ENCODE measurements at places on chromosomes 11 and 22.

DNA sequence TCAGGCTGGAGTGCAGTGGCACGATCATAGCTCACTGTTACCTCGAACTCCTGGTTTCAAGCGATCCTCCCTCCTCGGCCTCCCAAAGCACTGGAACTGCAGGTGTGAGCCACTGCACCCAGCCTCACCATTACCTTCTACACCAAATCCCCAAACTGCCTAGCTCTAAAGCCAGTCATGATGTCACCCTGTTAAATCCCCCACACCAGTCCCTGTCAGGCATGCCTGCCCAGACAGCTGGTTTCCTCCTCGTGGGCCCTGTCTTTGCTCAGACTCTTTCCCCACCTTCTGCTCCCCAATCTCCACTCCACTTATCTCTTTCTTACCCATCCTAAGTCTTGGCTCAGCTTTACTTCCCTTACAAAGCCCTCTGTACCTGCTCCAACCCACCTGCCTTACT, 12.5 kb upstream of the EXPH5 start:
- DNase-seq = no peak

DNA sequence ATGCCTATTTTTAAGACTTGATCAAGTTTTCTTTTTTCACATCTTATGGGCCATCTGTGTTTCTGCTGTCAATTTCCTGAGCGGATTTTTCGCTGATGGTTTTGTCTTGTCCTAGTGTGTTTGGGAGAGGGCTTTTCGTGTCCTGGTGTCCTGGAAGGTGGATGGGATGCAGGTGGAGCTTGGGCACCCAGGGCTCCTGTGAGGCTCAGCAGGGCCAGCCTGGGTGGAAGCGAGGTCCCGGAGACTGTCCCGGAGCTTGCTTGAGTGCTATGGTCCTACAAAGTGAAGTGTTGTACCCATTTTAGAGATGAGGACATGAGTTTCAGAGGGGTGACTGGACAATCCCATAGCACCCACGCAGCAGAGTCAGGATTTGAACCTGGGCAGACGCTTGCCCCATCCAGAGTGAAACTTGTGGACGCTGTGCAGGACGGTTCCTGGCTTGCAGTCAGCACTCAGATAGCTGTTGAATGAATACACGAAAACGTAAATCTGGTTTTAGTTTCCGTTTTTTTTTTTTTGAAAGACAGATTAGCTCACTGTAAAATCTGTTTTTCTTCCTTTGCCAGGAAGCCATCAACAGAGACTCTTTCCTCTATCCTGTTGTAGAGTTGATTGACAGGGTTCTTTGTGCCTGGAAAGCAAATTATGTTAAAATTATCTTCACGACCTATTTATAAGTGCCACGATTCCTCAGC, 64.1 kb downstream of the TBC1D22A start:
- no peak for DNase-seq

- DNase-seq = no peak
These were observed 78.5 kb downstream of the CYP2R1 start for GRCh38 chr11:14813516-14813915.

DNA sequence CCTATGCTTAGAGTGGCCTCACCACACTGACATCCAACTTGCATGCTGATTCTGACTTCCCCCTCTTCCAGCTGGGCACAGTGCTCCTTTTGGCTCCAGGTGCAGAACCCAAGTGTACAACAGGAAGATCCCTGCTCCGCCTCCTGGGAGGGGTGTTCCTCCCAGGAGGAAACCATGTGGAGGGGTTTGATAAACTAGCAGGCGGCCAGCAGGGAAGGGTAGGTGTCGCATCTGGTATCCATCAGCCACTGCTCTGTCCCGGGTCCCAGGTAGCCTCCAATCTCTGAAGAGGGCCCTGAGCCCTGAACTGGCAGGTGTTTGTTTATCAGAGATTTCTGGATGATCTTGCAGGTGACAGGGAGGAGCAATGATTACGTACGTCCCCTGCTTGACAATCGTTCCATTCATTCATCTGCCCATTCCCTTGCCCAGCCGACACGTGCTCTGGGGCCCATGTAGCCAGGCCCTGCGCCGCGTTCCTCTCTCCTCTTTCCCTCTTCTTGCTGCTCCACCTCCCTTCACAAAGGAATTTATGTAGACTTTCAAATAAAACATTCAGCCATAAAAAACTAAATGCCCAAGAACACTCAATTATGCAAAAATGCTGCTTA, 41.2 kb upstream of the MICAL2 start:
- no peak for DNase-seq

GRCh38 chr11:64580412-64580811, 10.6 kb upstream of the SLC22A12 start:
- no peak for DNase-seq

DNA sequence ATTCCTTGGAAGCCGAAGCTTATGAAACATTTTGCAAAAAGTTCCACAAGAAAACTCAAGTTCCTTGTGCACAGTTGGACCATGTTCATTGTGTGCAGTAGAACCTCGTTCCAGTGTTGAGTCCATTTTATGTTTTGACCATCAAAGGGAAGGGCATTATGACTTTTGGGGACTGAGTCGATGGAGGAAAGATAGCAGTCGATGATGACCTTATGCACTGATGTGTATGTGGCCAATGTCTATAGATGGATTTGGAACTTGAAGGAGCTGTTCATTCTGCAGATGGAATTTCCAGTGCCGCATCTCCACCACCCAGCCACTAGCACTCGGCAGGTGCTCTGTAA, 71.5 kb upstream of the IGLL5 start:
- no peak for DNase-seq

DNA sequence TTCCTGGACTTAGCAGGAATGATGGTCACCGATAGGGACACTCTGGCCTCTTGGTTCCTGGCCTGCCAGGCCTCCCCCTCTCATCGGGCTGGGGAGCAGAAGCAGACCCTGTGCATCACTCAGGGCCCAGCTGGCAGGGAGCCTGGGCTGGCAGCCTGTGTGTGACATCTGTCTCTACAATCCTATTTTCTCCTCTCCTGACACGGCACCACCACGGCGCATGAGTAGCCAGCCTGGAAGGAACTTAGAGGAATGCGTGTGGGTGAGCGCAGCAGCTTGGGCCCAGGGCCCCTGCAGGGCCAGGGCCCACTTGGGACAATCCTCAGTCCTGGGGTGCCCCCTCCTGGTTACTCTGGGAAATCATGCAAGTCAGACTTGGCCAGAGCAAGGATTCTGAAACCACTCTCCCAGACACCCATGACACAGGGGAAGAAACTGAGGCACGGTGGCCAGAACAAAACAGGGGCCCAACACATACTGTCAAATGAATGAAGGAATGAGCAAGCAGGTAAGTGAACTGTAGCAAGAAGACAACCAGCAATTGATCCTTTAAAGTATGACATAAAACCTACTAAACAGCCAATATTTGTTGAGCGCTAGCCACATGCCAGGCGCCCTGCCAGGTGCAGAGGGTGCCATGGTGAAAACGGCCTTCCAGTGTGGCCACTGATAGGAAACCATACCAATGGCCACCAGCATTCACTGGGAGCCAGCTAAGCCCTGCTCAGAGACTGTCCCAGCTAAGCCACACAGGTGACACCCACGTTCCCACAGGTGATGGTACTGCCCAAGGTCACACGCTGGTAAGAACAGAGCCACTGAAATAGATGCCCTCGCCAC, 13.3 kb downstream of the RSPH14 start:
- DNase-seq = peak; percentile 72

DNA sequence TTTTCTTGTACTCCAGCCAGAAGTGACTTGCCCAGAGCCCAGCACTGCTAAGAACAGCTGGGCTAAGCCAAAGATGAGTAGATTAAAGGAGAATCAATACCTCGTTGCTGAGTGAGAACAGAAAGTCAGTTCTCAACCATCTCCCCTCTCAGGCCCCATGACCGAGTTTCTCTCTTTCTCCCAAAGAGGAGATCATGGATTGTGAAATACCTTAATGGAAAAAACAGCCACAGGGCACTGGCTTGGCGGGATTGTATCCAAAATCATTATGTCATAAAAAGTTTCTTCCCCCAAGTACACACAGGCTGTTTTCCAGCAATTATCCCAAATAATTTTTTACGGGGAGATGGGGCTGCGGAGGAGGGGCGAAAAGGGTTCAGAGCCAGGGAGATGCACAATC, 111.8 kb upstream of the TMEM45B start:
- DNase-seq = no peak

DNA sequence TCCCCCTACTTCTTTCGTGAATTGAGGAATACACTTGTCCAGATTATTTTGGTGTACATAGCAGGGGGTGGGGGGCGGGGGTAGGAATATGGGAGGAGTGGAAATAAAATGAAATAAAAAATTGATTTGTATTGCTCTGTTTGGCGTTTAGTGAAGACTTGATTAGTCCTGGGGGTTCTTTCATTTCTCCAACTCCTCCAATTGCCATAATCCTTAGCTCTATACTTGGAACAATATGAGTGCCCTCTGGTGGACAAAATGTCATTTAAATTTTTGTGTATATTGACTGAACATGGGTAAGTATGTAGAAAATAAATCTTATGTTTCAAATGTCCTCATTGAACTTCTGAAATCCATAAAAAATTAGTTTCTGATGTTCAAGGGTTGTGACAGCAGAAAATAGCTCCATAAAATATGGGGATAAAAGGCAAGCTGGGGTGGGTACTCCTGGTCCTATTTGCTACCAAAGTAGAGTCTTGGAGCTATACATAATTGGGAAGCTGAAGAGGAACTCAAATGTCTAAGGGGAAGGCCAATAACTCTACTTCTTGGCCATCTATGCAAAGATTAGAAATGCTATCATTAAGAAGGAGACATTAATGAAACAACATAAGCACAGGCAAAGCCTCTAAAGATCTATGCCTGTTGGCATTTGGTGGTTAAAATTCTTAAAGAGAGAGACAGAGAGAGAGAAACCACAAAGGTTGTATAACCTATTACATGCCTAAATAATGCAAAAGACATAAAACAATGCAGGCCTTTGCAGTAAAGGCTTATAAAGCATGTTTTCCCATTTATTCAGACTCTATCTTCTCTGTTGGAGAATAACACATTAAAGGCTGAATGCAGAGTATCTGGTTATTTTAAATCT, 421.6 kb downstream of the METTL15 start:
- DNase-seq = no peak

DNA sequence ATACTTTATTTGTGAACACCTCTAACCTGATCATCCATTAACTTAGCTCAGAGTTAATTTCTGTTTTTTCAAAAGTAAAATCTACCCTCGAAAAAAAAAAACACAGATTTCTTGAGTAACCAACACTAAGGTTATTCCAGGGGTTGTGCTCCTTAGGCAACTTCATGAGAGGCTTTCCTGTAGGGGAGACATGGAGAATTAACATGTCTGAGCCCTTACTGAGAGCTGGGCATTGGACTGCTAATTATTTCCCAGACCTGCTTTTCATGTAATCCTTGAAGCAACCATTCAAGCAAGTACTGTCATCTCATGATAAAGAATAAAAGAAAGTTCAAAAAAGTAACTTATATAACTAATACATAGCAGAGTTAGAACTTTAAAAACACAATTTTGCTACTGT, 13.5 kb upstream of the UPB1 start:
- no peak for DNase-seq

DNA sequence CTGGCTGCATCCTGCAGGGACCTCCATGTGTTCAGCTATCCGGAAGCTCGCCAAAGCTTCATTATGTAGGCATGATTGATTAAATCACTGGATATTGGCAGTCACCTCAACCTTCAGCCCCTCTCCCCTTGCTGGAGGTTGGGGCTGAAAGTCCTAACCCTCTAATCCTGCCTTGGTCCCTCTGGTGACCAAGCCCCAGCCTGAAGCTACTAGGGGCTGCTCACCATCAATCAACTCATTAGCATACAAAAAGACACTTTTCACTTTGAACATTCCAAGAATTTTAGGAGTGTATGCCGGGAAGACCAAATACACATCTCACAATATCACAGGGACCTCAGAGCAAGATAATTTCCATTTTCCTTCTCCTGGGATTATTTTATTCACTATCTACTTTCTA, 38.8 kb upstream of the TPBGL start:
- no peak for DNase-seq

- DNase-seq = no peak
These were observed 31.3 kb downstream of the ATXN10 start for GRCh38 chr22:45702981-45703380.

DNA sequence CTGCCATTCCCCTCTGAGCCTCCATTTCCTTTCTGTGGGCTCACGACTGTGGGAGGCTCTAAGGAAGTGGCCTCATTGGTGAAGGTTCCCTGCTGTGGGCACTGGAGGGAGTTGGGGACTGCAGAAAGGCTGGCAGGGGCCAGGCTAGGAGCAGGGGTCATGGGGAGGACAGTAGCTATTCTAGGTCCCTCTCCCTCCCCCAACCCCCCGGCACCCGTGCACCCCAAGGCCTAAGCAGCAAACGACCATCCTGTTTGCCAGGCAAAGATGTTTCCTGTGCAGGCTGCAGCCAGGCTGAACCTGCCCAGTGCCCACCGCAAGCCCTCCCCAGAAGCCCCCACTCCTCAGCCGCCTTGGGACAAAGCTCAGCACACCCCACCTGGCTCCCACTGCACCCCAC, 189.4 kb downstream of the MN1 start:
- DNase-seq = no peak

DNA sequence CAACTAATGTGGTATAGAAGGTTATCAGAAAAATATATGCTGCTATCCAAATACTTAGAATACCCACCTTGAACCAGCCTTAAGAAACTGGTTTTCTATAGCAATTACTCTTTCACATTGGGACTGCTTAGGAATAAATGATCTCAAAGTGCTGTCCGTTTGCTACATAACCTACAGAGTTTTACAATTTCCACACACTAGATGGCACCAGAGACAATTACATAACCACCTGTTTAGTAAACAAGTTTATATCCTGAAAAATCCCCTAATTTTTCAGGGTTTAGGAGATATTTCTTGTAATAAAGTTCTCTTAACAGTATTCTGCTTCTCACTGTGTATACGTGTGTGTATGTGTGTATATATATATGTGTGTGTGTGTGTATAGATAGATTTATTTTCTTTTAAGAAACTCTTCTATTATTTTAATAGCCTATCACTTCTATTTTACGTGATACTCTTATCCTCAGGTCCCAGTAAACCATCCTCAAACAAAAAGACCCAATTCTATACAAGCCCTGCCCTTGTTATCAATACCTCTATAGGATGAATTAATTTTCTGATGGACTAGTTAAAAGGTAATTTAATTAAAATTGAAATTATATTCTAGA, 6.7 kb upstream of the OR5I1 start:
- no peak for DNase-seq

GRCh38 chr11:35664977-35665441, 2.4 kb downstream of the TRIM44 start:
- no peak for DNase-seq

DNA sequence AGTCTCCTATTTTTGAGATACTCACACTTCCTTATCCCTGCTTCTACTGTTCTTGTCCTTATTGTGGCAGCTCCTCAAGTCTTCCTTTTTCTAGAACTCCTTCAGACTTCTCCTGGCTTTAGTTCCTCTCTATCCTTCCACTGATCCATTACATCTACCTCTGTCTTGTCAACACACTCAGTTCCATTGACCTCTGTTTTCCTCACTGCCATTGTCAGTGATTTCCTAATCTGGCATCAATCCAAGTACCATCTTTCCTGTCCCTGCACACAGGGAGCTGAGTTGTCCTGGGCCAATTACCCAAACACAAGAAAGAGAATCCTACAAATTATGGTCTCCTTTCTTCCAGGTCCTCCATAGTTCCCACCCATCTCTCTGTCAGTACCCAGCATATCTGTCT, 27.9 kb upstream of the RIC3 start:
- DNase-seq = no peak

GRCh38 chr11:26297189-26297975, 34.5 kb upstream of the ANO3 start:
- DNase-seq = no peak
